ENCODE measurements at places on chromosomes 12 and 14. TPM values are rescaled to one million over a fixed set of nuclear protein-coding genes. Genes with fewer than 3 reads are reported as not detected.

Gene APEX1
- total RNA-seq = 96.9 TPM

Gene RPS6KA5
- 11.4 TPM for total RNA-seq

Gene ESRRB
- total RNA-seq = not detected

GRCh38 chr12:76984566-76984965, 80.8 kb downstream of the E2F7 start:
- no peak for DNase-seq

- no peak for DNase-seq
These were observed 89.6 kb downstream of the ARF6 start for GRCh38 chr14:49982501-49982951.
